ENCODE measurements at places on chromosomes 6 and 20.
A peak's percentile ranks its signal among the peaks of the same experiment; 100 is the strongest.

GRCh38 chr6:14428269-14428668, 310.7 kb downstream of the CD83 start:
- no peak for DNase-seq

DNA sequence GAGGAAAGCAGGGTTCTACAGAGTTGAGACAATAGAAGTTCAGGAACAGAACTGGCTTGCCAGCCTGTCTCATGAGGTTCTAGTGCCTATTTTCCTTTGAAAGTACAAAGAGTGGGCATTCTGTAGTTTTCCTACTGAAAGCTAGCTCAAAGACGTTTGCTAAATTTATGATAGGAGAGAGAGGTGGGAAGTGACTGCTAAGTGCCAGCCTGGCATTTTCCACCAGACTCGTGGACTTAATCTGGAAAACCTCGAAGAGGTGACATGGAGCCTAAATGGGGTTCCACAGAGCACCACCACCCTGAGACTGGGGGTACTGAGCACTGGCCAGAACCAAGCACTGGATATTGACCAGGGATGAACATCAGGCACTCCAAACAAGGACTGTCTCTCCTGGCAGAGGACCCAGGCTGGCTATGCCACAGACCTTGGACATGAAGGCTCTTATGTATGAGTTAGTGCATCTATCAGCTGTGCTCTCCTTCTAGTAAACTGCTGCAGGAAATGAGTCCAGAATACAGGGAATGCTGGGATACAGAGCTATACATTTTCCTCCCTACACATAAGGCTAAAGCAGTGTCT, 7.1 kb downstream of the PEX6 start:
- no peak for DNase-seq

DNA sequence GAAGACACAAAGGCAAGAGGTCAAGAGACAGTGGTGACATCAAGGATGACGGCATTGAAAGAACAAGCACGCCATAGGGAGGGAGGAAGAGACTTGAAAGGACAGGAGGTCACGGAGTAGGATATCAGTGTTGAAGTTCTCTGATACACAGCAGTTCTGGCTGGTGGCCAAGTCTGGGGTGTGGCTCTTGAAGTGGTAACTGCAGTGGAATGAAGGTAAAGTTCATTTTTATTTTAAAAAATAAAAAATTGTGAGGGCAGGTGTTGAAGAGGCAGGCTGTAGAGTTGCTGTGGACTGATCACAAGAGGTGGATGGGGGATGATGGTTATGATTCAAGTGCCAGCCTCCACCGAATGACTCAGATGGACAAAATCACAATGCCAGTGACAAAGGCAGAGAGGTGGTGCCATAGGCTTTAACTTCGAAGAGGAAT, 53.2 kb upstream of the BMP2 start:
- DNase-seq, result no peak

DNA sequence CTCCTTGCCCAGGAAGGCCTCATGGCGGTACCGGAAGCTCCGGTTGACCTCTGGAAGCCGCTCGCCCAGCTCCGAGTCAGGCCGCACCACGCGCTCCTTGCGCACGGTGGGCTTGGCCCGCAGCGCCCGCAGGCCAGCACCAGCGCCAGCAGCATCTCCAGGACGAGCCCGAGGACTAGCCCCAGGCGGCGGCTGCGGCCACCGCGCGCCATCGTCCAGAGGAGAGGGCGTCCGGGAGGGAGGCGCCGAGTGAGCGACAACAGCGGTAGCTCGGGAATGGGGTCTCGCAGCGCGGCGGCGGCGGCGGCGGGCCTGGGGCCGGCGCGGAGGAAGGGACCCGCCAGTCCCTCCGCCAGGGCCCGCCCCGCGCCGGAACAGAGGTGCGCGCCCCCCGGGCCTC, 27.6 kb upstream of the CGA start:
- no peak for DNase-seq

GRCh38 chr6:56911847-56912246, 43.1 kb upstream of the BEND6 start:
- DNase-seq, result no peak

DNA sequence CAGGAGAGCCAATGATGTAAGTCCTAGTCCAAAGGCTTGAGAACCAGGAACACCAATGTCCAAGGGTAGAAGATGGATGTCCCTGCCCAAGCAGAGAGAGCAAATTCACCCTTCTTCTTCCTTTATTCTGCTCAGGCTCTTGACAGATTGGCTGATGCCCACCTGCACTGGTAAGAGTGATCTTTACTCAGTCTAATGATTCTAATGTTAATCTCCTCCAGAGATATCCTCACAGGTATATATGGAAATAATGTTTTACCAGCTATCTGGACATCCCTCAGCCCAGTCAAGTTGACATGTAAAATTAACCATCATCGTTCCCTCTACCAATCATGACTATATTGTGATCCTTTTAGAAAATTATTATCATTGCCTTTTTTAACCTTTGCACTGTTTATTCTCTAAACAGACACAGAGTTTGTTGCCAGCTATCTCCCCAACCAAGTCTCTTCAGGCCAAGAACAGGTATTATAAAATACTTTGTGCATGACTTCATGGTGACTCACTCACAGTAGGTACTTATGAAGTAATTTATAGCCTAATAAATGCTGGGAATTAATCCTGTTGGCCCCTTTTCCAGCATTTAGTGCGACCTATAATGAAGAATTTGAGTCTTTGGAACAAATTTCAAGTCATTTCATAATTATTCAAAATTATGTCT, 26.2 kb upstream of the TSHZ2 start:
- no peak for DNase-seq

DNA sequence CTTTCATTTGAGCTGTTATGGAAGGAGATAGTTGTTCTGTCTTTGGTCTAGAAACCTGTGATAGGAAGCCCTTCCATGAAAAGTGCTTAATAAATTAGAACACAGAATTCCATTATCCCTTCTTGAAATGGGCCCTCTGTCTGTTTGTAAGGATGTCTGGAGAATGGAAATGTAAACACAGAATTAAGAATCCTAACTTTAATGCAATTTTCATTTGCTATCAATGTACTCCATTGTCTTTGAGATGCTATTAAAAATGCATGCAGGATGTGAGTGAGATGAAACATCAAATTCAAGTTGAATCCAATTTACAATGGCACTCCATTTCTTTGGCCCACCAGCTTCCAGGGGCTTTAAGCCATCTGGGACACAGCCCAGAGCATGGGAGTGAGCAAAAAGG, 13.9 kb upstream of the AARS2 start:
- no peak for DNase-seq

DNA sequence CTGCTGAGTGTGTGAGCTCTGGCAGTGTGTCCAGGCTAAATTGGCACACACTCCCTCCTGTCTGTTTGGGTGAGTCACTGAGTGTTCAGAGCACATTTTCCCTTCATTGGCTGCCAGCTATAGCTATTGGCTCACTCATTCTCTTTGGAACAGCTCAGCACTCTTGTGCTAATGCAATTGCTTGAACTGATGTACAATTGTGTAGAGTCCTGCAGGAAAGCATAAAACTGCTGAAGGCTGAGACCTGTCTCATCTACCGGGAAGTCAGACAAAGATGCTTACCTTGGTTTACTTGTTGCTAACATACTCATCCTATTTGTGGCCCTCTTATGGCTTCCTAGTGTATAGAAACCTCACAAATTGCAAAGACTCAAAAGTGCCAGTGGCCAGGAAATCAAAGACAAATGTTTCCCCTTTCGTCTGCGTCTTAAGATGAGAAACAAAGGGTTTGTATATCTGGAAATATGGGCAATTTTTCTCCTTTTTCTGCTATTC, 351.0 kb downstream of the BCKDHB start:
- DNase-seq, result no peak

GRCh38 chr20:460707-461106, 1.6 kb downstream of the TBC1D20 start:
- DNase-seq, result no peak

GRCh38 chr20:14422892-14423291, 85.5 kb upstream of the FLRT3 start:
- no peak for DNase-seq

DNA sequence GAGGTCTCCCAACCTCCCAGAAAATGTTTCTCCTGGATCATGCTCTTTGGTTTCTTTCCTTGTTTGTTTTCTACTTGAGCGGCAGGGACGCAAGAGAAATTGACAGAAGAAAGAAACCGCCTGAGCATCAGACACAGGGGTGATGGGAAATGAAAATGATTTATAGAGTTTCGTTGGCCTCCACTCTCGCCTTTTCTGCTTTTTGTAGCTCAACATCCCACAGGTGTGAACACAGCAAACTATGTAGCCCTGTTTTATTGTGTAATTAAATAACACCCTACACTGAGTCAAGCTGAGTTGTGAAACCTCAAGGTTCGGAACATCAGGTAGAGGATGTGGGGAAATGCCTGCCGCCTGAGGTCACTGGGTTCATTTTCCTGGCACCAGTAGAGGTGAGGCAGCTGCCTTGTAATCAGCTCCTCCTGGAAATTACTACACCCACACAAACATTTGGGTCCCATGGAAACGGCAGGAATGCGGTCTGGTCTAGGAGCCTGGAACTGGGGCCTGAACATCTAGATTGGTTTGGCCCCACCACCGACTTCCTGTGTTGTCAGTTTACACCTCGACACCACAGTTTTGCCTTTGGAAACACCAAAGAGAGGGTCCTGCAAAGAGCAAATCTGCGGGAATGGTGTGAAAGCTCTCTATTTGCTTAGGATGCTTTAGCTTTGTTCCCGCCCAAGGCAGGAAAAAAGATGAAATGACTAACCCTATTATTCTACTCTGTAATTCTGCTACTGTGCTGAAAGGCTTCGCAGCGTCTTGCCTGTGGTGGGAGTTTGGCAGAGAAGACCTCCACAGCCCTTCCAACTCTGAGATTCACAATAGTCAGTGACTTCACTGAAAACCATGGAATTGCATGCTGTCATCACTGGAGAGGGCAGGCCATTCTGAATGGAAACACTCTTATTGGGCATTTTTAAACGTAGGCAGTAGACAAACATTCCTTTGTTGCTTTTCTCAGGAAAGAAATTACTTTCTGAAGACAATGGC, 53.0 kb downstream of the ADAT2 start:
- no peak for DNase-seq

GRCh38 chr20:2755451-2756055, 44.9 kb downstream of the CPXM1 start:
- DNase-seq, result no peak

- DNase-seq, result no peak
Measured at GRCh38 chr6:36769676-36770499, 69.4 kb downstream of the CPNE5 start.

- DNase-seq, result no peak
Measured at GRCh38 chr6:12163149-12163548, 127.0 kb upstream of the EDN1 start.

- DNase-seq, result no peak
Measured at GRCh38 chr6:54188846-54189245, 77.6 kb downstream of the MLIP start.

DNA sequence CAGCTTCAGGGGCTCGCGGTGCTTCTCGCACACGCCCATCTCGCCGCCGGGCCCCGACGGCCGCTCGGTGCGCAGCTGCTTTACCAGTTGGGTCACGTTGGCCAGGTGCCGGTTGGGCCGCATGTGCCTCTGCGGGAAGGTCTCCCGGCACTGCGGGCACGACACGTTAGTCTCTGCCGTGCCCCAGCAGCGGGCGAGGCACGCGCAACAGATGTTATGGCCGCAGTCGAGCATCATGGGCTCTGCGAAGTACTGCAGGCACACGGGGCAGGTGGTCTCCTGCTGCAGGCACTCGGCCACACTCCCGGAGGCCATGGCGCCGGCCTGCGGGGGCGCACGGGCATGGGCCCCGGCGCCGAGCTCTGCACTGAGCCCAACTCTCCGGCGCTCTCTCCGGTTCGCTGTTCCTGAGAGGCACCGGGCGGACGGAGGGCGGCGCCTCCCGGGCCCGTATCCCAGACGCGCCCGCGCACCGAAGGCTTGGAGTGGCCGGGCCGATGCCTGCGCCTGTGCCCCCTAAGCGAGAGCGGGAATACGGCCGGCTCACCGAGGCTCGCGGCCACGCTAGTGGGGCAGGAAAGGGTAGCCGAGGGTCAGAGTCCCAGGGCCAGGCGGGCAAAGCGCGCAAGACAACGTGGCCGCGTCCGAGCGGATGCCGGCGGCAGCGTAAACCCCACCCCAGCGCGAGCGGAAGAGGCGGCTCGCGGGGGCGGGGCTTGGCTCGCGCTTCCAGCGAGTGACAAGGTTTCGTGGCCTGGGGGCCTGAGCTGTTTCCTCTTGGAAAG, at the start of gene TRIM27:
Gene TRIM27, minus strand, starts transcription at position 668 of the 785 bp plus-strand sequence. Its CDS starts 353 bp downstream, at position 315.
- DNase-seq, result peak; percentile 71

GRCh38 chr6:127972815-127973214, 72.0 kb upstream of the THEMIS start:
- no peak for DNase-seq

DNA sequence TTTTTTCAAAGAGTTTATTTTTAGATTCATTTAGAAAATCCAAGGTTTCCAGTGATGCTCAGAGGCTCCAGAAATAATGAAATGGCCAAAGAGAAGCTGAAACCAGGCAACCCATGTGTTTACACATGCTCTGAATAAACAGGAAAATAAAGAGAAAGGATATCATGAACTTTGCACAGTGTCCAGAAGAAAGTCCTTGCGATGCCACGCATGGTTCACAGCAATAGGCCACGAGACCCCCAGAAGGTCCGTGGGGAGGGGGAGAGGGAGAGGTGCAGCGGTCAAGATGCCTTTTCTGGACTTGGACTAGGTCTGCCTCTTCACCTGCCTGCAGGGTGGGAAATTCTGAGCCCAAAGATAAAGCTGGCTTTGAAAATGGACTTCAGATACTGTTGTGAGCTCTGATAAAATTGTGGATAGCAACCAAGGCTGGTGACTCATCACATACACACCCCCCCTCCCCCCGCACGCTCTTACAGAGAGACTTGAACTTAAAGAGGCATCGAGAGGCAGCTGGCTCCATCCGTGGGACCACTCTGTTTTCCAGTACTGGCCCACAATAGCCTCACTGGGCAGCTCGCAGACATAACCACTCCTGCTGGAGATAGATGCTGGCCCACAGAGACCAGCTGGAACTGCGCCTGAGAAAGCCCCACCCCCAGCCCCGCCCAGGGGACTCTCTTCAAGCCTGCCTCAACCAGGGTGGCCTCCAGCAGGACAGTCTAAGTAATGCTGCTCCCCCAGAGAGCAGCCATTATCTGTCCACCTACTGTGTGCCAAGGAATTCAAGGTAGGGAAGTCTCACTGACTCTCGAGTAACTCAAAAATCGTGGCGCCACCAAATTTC, 21.2 kb upstream of the NFATC2 start:
- no peak for DNase-seq

- DNase-seq, result no peak
Measured at GRCh38 chr6:108407904-108408827, 113.3 kb downstream of the AFG1L start.

DNA sequence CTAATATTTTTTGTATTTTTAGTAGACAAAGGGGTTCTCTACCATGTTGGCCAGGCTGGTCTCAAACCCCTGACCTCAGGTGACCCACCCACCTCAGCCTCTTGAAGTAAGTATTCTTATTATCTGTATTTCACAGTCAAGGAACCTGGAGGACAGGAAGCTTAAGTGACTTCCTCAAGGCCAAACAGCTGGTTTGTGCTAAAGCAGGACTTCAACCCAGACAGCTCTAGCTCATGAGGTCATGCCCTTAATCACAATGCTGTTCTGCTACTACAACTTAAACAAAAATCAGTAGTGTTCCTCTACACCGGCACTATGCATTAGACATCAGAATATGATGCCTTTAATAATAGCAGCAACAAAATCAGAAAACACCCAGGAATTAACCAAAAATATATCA, 168.9 kb downstream of the ADGB start:
- DNase-seq, result no peak

All from stimulated activated CD4-positive, alpha-beta T cell treated with anti-CD3 and anti-CD28 coated beads, Interleukin-12 subunit alpha, Interleukin-12 subunit beta, amount 100 ng/mL, for 24 hours (primary cell).